ENCODE measurements at places on chromosomes 7 and 10.

- no peak for DNase-seq
Measured at GRCh38 chr10:49010295-49010694, 70.7 kb upstream of the LRRC18 start.

GRCh38 chr7:102154425-102154824 is 132.2 kb upstream of the SH2B2 start:
- DNase-seq: no peak

DNA sequence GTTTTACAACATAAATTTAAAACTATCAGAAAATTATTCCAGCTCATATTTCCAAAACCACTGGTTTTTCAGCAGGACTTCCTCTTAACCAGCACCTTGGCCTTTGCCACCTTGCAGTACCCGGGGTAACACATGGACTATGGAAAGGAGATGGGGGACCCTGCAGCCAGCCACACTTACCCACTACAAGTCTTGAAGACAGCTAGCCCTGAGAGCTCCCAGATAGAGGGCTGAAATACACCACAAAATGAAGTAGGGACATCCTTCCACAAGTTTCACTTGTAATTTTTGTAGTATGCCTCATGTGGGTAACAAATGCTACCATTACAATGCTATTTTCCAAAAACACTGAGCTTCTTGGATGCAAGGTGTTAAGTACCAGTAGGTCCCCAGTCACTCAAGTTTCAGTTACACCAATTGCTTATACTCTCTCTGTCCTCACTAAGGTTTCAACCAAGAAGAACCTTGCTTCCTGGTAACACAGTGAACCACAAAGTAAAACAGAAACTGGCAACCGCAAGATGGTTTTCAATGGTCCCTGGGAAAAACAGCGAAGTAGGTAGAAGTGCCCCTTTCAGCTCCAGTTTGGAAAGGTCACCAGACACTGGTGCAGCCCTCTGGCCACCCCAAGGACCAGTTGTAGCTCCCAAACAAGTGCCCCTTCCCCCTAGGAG is 110.9 kb downstream of the SGMS1 start:
- DNase-seq: no peak

GRCh38 chr7:99083068-99083651 is 60.7 kb downstream of the SMURF1 start:
- DNase-seq: no peak

DNA sequence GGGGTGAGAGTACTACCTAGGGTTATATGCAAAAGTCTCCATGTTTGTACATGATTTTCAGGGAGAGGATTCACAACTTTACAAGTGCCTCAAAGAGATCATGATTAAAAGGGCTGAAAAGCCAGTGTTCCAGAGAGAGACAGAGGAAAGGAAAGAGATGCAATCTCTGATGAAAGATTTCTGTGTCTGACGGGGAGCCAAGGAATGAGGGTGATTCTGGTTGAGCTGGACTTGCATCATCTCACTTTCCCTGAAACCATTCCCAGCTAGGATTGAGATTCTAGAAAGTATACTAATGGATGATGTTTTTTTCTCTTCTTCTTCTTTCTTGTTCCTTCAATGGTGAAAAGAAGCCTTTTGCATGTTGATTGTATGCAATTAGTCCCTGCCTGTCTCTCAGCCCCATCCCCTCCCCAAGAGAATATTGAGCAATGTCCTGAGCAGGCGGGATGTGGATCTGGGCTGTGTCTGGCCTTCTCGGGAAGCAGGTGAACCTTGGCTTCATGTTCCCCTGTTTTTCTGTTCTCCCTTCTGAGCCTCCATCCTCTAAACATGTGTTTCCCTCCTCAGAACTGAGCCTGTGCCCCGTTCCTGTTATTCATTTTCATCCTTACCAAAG is 186.1 kb downstream of the ZNF365 start:
- DNase-seq: no peak

DNA sequence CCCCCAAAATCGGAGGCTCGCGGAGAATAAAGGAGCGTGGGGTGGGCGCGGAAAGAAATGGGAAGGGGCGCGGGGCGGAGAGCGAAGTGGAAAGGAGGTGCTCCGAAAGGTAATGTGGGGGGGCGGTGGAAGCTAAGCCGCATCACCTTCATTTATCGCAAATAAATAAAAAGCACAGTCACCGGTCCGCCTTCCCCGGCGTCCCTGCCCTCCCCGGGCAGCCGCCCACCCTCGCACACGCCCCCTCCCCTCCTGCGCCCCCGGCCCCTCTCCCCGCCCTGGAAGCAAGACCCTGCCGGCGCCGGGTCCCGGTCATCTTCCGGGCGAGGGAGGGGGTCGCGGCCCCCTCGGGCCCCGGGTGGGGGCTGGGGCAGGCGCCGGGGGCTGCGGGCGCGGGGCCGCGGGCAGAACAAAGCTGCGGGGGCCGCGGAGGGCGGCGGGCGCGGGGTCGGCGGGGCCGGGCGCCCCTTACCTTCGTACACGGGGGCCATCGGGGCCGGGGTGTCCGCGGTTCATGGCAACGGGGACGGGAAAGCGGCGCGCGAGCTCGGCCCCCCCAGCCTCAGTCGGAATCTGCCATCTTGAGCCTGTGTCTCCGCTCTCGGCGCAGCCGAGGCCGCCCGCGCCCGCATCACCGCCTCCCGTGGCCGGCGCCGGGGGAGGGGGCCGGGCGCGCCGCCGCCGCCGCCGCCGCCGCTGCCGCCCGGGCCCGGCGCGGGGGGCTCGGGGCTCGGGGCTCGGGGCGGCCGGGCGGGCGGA is 486 bp downstream of the HIPK2 start:
- DNase-seq: peak; percentile 79

GRCh38 chr7:135467207-135467711 is 42.6 kb downstream of the CNOT4 start:
- no peak for DNase-seq

DNA sequence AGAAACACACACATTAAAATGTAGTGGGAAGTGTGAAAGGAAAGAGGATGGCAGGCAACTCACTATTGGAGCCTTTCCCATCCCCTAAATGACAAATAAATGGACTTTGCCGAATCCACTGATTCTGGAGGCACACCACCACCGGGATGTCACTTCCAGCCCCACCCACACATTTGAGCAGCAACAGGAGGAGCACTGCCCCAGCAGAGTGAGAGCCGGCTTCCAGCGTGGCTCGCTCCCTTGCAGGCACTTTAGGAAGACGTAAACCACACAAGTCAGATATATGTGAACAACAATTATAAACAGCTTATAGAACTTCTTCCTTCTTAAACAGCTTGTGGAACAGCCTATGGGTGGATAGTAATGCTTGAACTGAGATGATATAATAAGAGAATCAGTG is 191.0 kb downstream of the DGKI start:
- DNase-seq: no peak

GRCh38 chr10:120819366-120819765 is 31.8 kb upstream of the WDR11 start:
- no peak for DNase-seq

- DNase-seq: no peak
Measured at GRCh38 chr7:103660455-103661371, 214.7 kb upstream of the SLC26A5 start.

- DNase-seq: peak; percentile 63
Measured at GRCh38 chr7:102439963-102440795, 6.8 kb downstream of the ORAI2 start.

GRCh38 chr10:110430340-110431273 is 67.1 kb upstream of the DUSP5 start:
- DNase-seq: no peak

DNA sequence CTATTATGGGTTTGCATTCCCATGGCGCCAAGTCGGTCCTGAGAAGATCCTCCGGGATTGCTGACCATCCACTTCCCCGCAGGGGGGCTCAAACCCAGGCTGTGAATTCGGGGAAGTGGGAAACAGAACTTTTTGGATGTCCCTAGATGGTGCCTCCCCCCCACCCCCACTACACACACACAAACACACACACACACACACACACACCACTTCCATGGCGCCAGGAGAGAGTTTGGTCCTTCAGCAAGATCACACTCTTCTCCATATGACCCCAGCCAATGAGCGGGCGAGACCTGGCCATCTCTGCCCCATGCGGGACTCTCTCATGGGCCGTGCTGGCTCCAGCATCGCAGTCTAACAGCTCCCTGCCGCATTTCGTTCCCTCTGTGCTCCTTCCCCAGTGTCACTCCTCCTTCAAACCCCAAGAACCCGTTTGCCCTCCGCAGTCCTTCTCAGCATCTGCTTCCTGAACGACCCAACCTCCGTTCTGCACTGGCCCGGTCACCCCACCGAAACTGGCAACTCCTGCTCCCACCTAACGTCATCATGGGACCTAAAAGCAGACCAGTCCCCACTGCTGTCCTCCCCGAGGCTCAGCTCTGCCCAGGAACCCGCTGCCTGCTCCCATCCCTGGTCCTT is 32.1 kb upstream of the TNRC18 start:
- DNase-seq: no peak

GRCh38 chr10:89471110-89471809 is 56.9 kb downstream of the IFIT5 start:
- no peak for DNase-seq

Measured in neural progenitor cell (in vitro differentiated cells).